Karpas-422 (cell line): ENCODE measurements at places on chromosomes 16 and 17. TPM values are rescaled to one million over a fixed set of nuclear protein-coding genes. Genes with fewer than 3 reads are reported as not detected.

ZNF771 gene
- total RNA-seq = 13.1 and 20.0 TPM in 2 replicates

- peak overlapping the region; percentile 100 for H3K27ac ChIP-seq
- no peaks in the 10 kb centered on the region for H3K27me3 ChIP-seq
- DNase-seq = peak; percentile 88
Observed at GRCh38 chr17:37826497-37827430, 81.9 kb upstream of the HNF1B start.

RGS9 gene
- 12.9 and 13.4 TPM in 2 replicates for total RNA-seq

PABPN1L gene
- not detected in 2 replicates for total RNA-seq

- H3K4me1 ChIP-seq = no peaks in the 10 kb centered on the region
- H3K4me3 ChIP-seq = no peak overlapping the region
- peaks cover 13% of the 10 kb centered on the region for H3K36me3 ChIP-seq
- DNase-seq = no peak
Observed at GRCh38 chr17:28182559-28182958, 136.4 kb upstream of the TMEM97 start.

- DNase-seq = no peak
- no peaks in the 10 kb centered on the region for H3K36me3 ChIP-seq
- H3K27ac ChIP-seq = no peak overlapping the region
- H3K4me3 ChIP-seq = no peak overlapping the region
Observed at GRCh38 chr17:63189930-63190329, 223.9 kb downstream of the TANC2 start.

FAM171A2 gene
- 0.40 and 1.2 TPM in 2 replicates for total RNA-seq

RNF157 gene
- total RNA-seq = not detected in 2 replicates

DNA sequence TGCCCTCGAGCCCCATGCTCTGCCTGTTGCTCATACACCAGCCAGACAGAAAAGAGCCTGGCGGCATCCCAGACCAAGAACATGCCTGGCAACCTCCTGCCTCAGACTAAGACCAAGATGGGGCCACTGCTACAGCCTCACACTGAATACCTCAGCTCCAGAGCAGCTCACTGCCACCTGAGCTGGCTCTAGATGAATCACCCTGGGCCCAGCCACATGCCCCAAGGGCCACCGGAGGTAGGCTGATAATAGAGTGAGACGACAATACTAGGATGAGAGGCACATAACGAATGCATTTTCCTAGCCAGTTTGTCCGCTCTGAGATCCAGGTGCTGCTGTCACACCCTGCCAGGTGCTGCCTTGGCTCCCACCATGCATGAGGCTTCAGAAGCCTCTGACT, 13.0 kb downstream of the PIP4K2B start:
- no peaks in the 10 kb centered on the region for H3K4me1 ChIP-seq
- DNase-seq = no peak
- no peak overlapping the region for H3K27ac ChIP-seq
- no peak overlapping the region for H3K4me3 ChIP-seq
- H3K27me3 ChIP-seq = no peaks in the 10 kb centered on the region

- no peaks in the 10 kb centered on the region for H3K36me3 ChIP-seq
- no peak for DNase-seq
- no peak overlapping the region for H3K27ac ChIP-seq
- H3K27me3 ChIP-seq = no peaks in the 10 kb centered on the region
- no peak overlapping the region for H3K4me3 ChIP-seq
Observed at GRCh38 chr17:44529864-44530263, 26.7 kb upstream of the GPATCH8 start.
